ENCODE measurements at places on chromosomes 11 and 22.

- DNase-seq: no peak
Observed at GRCh38 chr11:21820176-21820575, 372.7 kb upstream of the ANO5 start.

DNA sequence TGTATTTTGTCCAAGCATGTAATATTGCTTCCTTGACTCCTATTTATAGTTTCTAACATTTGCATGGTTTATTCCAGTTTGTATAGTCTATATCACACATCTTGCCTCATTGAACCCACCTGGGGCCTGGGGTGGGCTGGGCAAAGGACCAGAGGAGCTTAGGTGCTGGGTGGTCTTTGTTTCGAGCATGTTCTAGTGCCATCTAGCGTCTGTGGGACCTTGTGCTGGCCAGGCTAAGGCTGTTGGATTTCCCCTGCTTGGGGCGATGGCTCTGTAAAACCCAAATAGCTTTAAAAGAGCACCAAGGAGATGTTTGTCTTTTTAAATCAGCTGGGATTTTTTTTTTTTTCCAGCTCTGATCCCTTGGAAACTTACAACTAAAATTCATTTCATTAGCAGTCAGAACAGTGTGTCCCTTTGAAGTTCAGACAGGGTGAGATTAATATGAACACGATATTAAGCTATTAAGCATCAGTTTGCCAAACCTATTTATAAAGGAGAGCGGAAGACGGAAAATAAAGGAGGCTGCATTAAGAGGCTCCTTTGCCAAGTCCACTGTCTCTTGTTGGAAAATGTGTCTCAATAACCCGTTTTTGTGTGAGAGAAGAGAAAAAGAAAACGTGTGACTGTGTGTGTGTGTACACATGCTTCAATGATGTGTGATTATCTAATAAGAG, 157.4 kb downstream of the COMMD9 start:
- DNase-seq: peak; percentile 79

- no peak for DNase-seq
Observed at GRCh38 chr11:94112206-94112953, 16.3 kb upstream of the PANX1 start.

GRCh38 chr11:128361451-128362020, 225.8 kb downstream of the ETS1 start:
- no peak for DNase-seq

GRCh38 chr11:41720761-41721160, 261.3 kb upstream of the LRRC4C start:
- no peak for DNase-seq

DNA sequence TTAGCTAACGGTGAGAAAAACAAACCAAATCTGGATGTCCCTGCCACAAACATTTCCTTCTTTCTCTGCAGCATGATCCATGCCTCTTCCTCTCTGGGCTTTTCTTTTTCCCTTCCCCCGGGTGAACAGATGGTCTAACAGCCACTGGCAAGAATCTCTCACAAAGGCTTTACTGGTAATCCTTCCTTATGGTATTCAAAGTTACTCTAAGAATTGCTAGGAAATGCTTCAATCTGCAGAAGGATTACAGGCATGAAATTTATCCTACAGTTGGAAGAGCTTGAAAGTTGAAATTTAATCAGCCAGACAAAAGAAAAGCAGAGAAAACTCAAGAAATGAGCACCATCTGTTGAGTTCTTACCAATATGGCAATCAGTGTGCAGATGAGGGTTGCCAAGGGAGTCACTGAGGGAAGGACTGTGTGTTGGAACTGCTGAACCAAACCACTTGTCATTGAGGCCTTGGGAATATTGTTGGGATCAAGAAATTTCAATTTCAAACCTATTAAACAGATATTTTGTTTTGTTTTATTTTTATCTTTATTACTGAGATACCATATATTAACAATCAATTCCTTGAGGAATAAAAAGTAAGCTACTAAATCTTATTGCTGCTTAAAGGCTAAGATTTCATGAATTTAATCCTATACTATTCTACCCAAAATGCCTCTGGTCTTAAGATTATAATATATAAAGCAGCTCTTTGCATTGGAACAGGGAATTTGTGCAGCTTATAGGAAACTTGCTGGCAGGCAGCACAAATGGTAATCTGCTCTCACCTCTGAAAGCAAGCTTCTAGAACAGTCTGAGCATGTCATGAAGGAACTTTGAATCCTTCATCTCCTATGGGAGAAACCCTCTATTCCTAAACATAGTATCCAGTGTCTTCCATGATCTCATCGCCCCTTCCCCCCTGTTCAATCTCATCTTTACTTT, 29.7 kb upstream of the NDUFC2 start:
- DNase-seq: no peak

DNA sequence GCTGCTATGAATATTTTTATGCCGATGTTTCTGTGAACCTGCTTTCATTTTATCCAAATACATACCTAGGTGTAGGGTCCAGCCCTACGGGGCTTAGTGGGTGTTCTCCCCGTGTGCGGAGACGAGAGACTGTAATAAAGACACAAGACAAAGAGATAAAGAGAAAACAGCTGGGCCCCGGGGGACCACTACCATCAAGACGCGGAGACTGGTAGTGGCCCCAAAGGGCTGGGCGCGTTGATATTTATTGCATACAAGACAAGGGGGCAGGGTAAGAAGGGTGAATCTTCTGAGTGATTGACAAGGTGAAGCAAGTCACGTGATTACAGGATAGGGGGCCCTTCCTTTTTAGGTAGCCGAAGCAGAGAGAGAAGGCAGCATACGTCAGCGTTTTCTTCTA, 920.1 kb downstream of the BRD1 start:
- peak; percentile 26 for DNase-seq

DNA sequence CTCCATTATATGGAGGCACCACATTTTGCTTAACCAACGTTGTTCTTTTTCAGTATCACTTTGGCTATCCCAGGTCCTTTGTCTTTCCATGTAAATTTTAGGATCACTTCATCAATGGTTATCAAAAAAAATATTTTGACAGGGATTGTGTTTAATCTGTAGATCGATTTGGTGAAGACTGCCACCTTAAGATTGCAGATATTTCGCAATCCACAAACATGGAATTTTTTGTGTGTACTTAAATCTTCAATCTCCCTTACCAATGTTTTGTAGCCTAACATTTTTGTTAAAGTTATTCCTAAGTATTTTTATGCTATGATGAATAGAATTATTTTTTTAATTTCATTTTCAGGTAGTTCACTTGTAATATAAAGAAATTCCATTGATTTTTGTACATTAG, 18.6 kb downstream of the PLAAT5 start:
- no peak for DNase-seq

DNA sequence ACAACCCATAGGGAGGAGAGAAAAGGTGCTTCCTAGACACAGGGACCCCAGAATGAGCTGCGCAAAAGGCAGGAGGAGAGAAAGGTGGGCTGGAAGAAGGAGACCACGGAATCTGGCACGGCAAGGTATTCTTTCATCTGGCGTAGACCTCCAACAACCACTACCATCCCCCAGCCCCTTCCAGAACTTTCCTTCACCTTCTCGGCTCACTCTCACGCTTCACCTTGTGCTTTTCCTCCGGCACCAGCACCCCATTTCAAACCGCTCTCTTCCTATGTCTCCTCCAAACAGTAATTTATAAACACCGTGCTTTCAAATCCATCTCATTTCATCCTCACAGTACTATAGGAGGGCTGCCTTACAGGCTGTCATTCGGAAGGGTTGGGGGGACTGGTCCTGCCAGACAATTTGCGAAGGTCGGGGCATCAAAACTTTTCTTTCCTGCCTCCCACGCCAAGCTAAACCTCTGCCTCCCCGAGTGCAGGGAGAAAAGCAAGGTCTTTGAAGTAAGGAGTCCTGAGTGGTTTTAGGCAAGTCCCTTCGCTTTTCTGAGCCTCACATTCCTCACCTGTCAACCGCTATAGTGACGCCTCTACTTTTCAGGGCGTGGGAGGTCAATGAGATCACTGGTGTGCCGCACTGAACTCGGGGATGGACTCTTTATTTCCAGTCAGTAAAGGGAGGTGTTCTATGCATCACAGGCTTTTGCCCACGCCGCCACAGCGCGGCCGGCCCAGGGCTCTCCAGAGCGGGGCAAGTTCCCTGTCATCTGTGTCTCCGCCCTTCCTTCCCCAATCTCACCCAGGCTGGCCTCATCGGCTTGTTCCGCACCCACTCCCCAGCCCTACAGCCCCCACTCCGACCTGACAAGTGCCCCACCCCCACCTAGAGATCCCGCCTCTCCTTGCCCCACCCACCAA, 800 bp downstream of the KCTD21 start:
- no peak for DNase-seq

All from islet precursor cell (in vitro differentiated cells).